Nucleus accumbens (tissue), 56 donors: ENCODE measurements at places on chromosomes 2 and 18.

DNA sequence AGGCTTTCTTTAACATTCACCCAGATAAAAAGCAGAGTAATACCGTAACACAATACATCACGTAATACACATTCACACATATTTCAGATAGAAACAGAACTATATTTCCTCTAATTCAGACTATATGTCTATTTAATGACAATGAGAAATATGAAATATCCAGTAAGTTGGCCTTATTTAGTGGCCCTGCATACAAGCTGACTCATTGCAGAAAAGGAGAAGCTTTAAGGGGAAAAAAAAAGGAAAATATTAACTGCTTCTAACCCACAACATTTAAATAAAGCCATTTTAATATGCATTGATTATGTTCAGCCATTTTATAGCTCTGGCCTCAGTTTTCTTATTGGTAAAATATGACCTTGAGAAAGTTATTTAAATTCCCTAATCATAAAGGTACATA is 94.8 kb downstream of the PPP1R1C start:
- DNase-seq, result no peak

DNA sequence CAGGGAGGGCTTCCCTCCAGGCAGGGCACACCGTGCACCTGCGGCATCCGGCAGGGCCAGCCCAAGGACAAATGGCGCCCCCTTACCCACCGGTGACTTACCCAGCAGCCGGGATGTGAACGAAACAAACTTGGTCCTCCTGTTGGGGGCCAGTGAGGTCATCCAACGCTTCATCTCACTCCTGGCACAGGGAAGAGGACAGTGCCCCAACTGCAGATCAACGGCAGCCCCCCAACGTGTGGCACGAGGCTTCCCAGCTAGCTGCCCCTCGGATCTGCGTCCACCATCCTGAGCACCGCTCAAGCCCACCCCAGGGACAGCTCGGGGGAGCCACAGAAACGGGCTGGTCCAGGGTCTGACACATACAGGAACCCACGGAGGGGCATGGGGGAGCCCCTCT is 12.0 kb downstream of the SNORC start:
- DNase-seq, result no peak

DNA sequence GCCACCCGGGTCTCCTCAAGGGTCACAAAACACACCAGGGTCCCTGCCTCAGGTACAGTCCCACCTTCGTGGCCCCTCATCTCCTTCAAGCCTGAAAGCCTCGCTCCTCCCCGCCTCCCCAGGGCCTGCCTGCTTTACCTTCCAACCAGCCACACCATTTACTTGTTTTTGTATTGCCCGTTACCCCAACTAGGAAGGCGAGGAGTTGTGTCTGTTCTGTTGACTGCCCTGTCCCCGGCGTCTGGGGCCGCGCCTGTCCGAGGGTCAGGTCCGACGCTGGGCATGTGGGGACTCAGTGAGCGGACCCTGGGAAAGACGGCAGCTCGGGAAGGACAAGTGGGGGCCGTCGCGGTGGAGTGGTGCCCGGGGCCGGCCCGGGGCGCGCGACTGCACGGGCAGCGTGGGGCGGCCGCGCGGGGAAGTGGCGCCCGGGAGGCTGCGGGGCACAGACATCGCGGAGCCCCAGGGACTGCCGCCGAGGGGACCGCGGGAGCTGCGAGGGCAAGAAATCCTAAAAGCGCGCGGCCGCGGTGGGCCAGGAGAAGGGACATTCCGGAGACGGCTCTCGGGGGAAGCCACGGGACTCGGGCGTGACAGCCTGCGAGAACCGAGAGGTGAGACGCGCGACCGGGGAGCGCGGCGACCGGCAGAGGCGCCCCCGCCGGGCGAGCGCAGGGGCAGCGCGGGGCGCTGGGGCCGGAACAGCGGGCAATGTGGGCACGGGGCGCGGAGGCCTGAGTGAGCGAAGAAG is 797 bp upstream of the GRHL1 start:
- no peak for DNase-seq

- no peak for DNase-seq
These were observed 860 bp upstream of the KCNJ3 start for GRCh38 chr2:154697418-154698252.

DNA sequence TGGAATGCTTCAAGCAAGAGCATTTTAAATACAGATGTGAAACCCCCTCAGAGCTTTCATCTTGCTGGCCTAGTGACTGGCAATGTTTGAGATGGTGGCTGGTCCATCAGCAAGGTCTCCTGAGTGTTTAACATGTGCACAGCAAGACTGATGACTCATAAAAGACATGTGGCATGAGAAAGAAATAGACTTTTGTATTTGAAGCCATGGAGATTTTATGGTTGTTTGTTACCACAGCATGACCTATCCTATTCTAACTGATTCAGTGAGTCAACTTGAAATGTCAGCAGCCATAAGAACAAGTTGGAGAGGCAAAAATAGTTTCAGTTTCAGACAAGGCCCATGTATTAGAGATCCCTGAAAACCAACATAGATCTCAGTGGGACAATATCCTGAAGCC is 154.7 kb upstream of the LYPD1 start:
- no peak for DNase-seq

GRCh38 chr2:9961013-9961412 is 9.5 kb downstream of the GRHL1 start:
- DNase-seq, result no peak

- no peak for DNase-seq
These were observed 123.3 kb downstream of the ARL4C start for GRCh38 chr2:234373481-234374149.

GRCh38 chr2:101655702-101656422 is 41.6 kb upstream of the MAP4K4 start:
- DNase-seq, result no peak

GRCh38 chr18:76350134-76351025 is 144.7 kb downstream of the ZNF516 start:
- no peak for DNase-seq

- DNase-seq, result no peak
These were observed 57.4 kb downstream of the LINC00305 start for GRCh38 chr18:64091526-64091925.

DNA sequence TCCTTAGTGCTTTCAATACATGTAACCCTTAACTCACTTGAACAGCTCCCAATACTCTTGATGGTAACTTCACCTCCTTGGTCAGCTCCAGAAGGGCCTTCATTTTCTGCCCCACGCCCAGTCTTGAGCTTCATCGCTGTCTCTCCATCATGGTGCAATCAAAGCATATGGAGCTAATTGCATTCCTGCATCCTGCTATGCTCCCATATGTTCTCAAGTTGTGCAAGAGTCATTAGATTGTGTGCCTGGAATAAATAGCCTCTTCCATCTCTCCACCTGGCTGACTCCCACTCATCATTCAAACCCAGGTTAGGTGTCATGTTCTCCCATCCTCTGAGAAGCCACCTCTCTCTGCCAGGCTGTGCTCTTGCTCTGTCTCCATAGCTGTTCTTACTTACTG is 364.5 kb upstream of the RGPD4 start:
- no peak for DNase-seq
